Glomerular endothelial cell (primary cell): ENCODE measurements at places on chromosomes 5 and 9. TPM values are rescaled to one million over a fixed set of nuclear protein-coding genes. Genes with fewer than 3 reads are reported as not detected.

Gene IRX1
- total RNA-seq: 0.06 TPM in 1 of 2 replicates, not detected in the other

Gene TAF11L4
- not detected in 2 replicates for total RNA-seq

Gene C1QTNF3
- total RNA-seq: 3.5 and 10.5 TPM in 2 replicates

Gene SLC34A1
- not detected in 2 replicates for total RNA-seq

Gene DOCK2
- 1.2 and 1.5 TPM in 2 replicates for total RNA-seq

Gene ZNF879
- 1.8 and 3.2 TPM in 2 replicates for total RNA-seq

Gene DAP
- 106 and 118 TPM in 2 replicates for total RNA-seq

Gene ANXA1
- total RNA-seq: 519 and 682 TPM in 2 replicates

Gene TRIO
- total RNA-seq: 227 and 304 TPM in 2 replicates

Gene SLC27A6
- 0.29 TPM in 1 of 2 replicates, not detected in the other for total RNA-seq

Gene MIGA2
- 17.5 and 23.3 TPM in 2 replicates for total RNA-seq
